HL-60 (cell line): ENCODE measurements at places on chromosomes 7 and 10.

GRCh38 chr10:74227697-74228424, 76.8 kb downstream of the ADK start:
- DNase-seq = no peak

GRCh38 chr7:103075337-103075918, 488 bp downstream of the ARMC10 start:
- DNase-seq = peak; percentile 38

GRCh38 chr10:77548671-77549070, 88.9 kb downstream of the KCNMA1 start:
- DNase-seq = no peak

DNA sequence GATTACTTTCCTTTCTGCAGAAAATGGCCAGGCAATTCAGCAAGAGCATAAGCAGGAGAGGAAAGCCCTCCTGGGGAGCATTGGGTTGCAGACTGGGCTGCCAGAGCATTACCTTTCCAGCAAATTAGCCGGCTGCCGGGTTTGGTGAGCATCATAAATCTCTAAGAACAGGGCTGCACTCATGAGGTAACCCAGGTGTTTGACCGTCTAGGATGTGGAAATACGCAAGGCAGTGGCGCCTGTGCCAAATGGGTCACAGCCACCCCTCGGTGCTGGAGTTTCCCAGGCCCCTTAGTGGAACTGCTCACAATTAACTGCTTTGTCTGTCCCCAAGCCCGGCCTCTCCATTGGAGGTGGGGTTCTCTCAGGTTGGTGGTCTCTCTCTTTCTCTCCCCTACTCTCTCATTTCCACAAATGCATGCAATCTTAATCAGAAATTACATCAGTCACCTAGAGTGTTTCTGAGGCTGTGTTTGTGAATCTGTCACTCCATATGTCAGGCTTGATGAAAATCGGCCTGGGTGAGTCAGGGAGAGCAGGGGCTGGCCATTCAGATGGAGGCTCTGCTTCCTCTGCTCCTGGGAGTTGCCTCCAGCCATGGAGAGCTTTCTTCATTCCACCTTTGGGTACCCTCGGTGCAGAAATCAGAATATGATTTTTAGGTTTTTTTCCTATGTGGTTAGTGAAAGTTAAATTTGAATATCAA, 26.7 kb downstream of the PTN start:
- no peak for DNase-seq

- DNase-seq = no peak
Measured at GRCh38 chr7:142168746-142169145, 57.2 kb downstream of the MGAM2 start.

- no peak for DNase-seq
Measured at GRCh38 chr7:113831556-113831955, 87.3 kb downstream of the PPP1R3A start.

GRCh38 chr10:102163342-102163989, 11.3 kb downstream of the NOLC1 start:
- DNase-seq = no peak

DNA sequence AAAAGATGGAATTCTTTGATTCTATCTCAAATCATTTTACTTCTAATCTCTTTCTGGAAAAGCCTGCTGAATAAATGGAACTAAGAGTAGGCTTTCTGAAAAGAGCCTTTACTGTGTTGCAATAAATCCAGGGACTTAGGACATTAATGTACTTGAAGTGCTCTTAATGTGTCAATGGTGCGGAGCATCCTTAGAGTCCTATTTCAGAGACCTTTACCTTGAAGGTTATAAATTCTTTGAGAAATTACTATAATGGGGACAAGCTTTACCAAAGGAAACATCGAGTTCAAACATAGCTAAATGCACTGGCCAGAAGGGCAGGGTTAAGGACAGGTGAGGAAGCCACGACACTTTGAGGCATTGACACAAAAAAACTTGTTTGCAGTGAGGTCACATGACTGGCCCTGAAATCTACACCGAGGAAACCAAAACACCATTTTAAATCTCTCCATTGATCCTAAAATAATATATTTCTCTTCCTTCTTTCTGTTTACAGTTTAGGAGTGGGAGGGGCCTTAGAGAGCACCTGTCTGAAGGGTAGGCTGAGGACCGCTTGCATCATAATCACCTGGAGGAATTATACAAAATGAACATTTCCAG, 48.1 kb upstream of the EXOC6 start:
- DNase-seq = peak; percentile 21

DNA sequence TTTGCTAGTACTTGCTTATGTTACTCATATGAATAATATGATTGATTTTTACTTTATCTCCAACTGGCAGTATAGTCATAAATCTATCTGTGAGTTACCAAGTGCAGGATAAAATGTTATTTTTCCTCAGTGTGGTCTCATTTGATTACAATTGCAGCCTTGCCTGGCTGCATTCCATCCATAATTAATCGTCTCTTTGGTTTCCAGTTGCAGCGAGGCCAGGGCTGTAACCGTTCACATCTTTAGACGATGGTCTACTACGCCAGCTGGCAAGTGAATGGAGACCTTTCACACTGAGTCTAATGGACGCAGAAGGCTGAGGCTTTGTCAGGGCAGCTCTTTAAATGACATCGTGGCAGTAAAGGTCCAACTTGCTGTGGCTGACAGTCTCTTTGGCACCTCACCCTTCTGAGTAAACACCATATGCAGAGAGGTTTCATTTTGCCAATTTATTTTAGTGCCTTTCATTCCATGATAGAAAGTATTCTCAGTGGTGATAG, 84.0 kb downstream of the ARL4A start:
- no peak for DNase-seq

DNA sequence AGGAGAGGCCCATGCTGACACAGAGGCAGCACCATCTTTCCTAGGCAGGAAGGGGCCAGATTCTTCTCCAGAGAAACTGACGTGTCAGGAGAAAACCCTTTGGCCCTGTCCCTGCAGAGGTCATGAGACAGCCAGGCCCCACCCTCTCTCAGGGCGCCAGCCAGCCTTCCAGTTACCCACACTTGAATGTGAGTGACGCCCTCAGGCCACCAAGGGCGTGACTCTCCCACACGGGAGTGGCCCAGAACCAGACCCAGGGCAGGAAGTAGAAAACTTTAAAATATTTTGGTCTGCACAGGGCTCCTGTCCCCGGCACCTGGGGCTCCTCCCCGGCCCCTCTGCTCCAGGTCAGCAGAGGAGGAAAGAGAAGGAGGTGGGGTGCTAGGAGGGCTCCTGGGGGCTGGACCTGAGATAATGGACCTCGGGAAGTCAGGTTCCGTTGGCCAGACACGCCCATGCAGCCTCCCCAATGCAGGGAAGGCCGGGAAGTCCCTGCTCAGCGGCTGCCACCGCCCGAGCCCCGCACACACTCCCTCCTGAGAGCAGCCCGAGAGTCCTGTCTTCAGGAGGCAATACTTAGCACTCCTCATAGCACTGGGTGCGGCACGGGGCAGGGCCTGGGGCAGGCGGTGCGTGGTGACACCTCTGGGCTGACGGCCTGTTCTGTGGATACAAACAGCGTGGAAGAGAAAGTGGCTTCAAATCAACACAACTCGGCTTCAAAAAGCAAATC, 67.0 kb upstream of the CFAP46 start:
- DNase-seq = no peak

DNA sequence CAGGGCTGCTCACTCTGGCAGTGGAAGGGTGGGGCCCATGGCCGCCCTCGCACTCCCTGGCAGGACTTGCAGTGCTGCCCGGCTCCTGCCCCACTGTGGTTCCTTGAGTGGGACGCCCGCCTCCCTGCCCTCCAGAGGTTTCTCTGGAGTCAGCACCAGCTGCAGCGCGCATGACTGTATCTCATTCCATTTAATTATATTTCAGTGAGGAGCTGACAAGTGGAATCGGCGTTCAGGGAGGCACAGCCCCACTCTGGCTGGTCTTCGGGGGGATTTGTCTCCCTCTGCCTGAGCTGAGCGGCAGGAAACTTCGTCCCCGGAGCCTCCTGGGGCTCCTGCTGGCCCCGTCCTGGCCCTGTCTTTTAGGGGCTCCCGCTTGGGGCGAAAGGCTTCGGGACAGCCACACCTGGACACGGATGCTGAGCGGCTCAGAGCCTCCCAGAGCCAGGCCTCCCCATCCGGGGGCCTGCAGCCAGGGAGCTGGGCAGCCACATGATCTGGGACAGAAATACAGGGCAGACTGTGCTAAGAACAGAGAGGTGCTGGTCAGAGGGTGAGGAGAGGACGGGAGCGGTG, 75.3 kb upstream of the NKX6-2 start:
- DNase-seq = no peak

- no peak for DNase-seq
Measured at GRCh38 chr10:86535132-86535882, 13.7 kb upstream of the WAPL start.

GRCh38 chr7:98241674-98242241, 10.3 kb downstream of the TECPR1 start:
- DNase-seq = no peak

DNA sequence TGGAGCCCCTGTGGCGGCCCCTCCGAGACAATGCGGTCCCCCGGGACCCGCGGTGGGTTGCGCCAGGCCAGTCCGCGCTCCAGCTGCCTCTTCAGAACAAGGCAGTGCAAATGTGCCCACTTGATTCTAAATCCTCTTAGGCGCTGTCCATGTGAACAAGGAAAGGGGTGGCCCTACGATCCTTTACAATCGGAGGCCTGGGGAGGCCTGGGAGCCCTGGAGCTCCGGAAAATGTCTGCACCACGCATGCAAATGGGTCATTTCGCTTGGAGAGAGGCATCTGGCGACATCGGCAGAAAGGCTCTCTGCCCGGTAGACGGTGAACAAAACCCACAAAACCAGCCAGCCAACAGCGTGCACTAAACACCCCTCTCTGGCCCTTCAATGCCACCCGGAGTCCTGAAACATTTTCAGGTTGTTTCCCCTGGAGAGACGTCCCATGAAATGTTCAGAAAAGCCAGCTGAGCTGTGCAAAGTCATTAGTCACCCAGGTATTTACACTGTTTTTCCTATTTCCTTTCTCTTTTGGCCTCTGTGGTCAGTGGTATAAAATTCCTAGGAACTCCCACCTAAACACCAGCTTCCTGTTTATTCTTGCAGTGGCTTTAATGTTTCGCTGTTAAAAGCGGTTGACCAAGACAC, 102.8 kb upstream of the ZNF438 start:
- DNase-seq = no peak

GRCh38 chr7:106891548-106892410, 26.7 kb downstream of the PIK3CG start:
- no peak for DNase-seq

GRCh38 chr10:124384172-124384571, 34.6 kb downstream of the OAT start:
- no peak for DNase-seq

GRCh38 chr10:129964611-129965424, 744 bp upstream of the EBF3 start:
- no peak for DNase-seq

DNA sequence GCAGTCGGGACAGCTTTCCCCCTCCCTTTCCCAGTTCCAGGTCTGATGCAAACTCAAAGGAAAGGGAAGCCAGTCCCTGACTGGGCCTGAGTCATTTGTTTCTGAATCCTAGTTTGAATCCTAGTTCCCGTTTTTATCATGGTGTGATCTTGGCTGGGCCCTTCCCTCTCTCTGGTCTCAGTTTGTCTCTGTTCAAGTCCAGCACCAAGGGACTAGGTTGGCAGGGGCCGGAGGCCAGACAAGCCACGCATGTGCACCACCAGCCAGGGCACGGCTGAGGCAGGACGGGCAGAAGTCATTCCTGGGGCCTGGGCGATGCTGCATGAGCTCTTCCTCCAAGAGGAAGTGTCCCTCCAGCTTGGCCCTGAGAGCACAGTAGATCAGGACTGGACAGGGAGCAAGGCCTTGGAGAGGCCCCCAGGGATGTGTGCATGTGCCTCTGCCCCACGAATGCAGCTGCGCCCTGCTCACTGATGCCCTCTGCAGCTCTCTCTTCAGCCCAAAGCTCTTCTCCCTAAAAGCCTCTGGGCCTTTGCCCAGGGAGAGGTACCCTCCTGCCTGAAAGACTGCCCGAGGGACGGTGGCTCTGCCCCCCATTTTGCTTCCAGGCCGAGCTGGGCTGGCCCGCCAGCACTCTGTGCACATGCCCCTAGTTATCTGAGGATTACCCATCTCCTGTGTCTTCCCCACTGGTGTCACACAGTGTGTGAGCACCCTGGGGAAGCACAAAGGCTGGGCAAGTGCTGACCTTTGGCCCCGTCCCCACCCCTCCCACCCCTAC, 86.7 kb downstream of the ZMIZ1 start:
- peak; percentile 13 for DNase-seq

- peak; percentile 31 for DNase-seq
Measured at GRCh38 chr7:26709210-26709990, 155.0 kb downstream of the SKAP2 start.

DNA sequence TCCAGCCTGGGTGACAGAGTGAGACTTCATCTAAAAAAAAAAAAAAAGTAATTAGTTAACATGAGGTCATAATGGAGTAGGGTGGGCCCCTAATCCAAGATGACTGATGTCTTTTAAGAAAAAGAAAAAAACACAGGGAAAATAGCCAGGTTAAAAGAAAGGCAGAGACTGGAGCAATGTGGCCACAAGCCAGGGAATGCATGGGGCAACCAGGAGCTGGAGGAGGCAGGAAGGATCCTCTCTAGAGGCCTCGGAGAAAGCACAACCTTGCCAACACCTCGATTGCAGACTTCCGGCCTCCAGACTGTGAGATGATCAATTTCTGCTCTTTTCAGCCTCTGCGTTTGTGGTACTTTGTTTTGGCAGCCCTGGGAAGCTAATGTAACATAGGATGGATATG, 121.5 kb downstream of the ITIH5 start:
- DNase-seq = no peak

DNA sequence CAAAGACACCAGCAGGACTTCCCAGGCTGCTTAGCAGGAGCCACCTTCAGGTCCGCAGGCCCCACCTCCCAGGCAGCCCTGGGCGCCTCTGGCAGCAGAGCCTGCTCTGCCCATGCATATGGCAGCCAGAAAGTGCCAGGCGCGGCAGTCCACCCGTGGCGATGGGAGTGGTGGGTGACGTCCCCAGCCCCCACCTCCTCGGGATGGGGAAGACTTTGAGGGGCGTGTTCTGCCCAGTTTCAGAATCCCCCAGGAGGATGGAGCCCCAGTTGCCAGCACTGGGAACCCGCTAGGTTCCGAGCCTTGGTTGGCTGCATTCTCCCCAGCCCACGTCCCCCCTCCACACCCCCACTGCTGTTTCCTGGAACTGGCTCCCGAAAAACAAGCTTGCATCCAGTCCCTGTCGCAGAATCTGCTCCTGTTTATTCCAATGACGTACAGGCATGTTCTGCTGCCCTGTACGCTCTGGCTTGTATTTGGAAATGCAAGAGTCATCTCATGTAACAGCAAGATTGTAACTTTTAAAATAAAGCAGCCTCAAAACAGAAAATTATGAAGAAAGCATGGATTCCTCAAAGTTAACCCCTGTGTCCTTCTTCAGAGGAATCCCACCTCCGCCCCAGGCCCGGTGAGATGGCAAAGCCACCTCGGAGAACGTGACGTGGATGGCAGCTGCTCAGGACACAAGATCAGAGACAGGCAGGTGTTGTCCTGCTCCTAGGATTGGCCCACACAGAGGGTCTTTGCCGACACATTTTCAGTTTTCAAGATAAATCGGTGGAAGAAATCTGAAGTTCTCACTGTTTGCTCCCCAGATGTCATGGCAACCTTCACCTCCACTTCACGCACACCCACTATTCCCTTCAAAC, 87.8 kb upstream of the PPP2R2D start:
- no peak for DNase-seq

GRCh38 chr7:55521917-55522902, 50.1 kb downstream of the VOPP1 start:
- no peak for DNase-seq
